ENCODE measurements at places on chromosomes 7 and 10.

DNA sequence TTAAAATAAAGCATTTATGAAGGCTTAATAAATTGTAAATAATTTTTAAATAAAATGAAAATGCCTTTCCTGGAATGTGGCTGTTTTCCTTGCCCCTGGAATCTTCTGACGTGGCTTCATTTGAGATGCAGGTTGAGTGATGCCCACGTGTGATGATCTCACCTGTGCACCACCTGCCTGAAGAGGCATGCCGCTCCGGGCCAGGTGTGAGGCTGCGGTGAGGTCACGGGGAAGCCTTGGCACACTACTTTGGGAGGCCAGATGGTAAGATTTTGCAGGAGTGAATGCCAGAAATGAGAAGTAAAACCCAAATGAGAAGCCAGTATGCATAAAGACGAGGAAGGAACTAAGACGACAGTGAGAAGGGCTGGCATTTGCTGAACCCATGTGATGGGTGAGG, 36.2 kb downstream of the GOT1 start:
- no peak for DNase-seq

DNA sequence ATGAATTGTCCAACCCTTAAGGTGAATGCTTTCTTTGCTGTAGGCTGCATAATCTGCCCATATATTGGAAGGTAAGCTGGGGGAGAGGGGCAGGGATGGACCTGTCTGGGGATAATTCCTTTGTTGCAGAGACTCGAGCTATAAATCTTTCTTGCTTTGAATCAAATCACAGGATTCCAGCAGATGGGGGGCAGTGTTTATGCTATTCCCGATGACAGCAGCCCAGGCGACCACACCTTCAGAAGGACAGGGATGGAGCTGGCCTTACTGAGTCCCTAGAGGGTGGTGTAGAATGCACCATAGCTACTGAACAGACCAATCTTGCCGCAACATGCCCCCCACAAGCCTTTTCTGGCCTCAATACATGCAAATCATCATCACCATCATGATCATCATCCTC, 2.5 kb downstream of the PODXL start:
- DNase-seq: no peak

- no peak for DNase-seq
These were observed 4.2 kb downstream of the NT5C2 start for GRCh38 chr10:103188853-103189252.

- DNase-seq: no peak
These were observed 729.9 kb downstream of the ZWINT start for GRCh38 chr10:55631071-55631654.

DNA sequence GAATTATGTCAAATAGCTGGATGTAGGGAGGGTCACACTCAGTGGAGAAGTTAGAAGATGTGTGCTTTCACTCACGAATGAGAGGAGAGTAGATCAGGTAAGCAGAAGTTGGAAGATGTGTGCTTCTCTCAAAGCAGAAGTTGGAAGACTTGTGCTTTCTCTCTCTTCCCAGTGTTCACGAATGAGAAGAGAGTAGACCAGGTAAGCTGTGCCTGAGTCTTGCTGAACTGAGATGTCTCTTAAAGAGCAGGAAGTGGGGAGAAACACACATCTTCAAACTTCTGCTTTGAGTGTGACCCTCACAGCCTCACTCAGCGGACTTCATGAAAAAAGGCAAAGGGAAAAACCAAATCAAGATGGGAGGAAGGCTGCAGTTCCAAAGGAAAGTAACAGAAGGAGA, 7.0 kb upstream of the TMEM243 start:
- DNase-seq: no peak

DNA sequence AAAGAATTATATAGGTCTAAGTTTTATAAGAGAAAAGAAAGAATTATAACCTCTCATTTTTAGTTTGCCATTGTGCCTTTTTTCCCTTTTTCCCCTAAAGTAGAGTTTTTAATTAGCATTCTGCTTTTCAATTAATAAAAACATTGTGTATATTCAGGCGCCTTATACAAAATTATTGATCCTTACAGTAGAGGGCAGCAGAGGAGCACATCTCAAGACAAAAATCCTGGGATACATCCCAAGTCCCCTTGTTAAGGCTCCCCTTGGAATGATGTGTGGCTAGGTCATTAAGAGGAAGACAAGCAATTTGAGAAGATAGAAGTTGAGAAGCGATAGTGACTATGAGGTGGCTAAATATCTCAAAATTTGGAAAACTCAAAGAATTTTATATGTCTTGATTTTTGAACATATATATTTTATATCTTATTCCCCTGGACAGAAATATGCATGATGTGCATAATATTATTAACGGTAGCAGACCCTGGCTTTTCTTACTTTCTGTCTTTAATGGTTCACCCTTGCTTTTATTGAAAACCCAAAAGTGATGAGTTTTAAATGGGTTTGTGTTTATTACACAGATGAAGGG, 19.1 kb upstream of the TPK1 start:
- no peak for DNase-seq

- DNase-seq: no peak
These were observed 50.5 kb downstream of the ZMIZ1 start for GRCh38 chr10:79119306-79119705.

- DNase-seq: no peak
These were observed 125.7 kb upstream of the TNS3 start for GRCh38 chr7:47707583-47707982.

DNA sequence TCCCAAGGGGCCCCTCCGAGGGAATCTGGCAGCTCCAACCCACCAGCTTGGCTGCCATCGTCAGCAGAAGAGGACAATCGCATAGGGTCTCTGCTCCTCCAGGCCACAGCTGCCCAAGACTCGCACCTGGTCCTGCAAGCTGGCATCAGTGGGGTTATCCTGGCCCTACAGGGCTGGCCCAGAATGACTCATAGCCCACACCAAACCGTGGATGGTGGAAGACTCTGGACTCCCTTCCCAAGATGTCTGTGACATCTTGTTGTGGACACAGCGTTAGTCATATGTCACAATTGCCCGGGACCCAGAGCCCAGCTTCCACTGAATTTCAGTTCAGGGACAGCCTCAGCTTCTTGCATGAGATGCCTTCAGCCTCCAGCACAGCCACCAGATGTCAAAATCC, 91.5 kb upstream of the CUX1 start:
- no peak for DNase-seq

- DNase-seq: no peak
These were observed 1.7 kb downstream of the SORCS3 start for GRCh38 chr10:104642658-104643302.

GRCh38 chr7:109582211-109582610, 1012.5 kb downstream of the DNAJB9 start:
- DNase-seq: no peak

GRCh38 chr7:104156842-104157277, 51.0 kb downstream of the ORC5 start:
- DNase-seq: no peak

DNA sequence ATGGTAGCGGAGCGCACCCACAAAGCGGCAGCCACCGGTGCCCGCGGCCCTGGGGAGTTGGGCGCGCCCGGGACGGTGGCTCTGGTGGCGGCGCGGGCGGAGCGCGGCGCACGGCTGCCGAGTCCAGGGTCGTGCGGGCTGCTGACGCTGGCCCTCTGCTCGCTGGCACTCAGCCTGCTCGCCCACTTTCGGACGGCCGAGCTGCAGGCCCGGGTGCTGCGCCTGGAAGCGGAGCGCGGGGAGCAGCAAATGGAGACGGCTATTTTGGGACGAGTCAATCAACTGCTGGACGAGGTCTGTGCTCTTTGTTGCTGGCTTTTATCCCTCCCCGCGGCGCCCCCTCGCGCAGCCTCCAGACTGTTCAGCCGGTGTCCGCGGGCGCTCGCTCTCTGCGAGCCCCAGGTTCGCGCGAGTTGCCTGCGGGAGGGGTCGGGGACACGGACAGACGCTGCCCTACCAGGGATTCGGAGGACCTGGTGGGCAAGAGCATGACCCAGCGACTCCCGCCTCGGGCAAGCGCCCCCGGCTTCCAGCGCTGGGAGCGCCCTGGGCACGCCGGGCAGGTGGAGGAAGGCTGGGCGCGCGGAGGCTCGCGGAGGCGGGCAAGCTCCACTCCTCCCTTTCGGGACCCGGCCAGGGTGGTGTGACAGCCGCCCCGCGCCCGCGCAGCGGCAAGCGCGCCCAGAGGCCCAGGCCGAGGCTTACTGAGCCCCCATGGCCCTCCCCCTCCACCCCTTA, 887 bp downstream of the COL13A1 start:
- DNase-seq: no peak

- no peak for DNase-seq
These were observed 128.7 kb upstream of the LYZL1 start for GRCh38 chr10:29160150-29160617.

DNA sequence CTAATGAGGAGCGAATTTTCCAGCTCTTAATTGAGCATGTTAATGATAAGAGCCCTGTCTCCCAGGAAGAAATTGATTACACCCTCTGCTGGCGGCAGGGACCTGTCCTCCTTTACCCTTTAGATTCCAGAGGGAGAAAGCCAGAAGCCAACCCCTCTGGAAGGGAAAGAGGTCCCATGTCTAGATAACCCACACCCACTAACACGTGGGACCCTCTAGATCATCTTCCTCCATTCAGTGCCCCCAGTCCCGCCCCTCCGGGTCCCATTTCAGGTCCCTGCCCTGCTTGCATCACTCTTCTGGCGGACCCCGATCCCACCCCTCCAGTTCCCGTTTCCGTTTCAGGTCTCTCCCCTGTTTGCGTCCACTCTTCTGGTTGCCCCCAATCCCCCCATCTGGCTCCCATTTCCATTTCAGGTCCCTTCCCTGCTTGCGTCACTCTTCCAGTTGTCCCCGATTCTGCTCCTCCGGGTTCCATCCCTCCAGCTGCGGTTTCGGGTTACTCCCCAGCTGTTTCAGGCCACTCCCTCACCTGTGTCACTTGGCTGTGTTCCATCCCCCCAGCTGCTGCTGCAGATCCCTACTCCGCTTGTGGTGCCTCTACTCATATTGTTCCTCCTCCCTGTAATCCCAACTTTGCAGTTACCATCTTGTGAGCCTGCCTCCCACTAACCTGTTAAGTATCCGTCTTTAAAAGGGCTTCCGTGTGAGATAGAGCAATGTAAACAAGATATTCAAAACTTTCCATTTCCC, 202.4 kb downstream of the SH2D4B start:
- DNase-seq: no peak

DNA sequence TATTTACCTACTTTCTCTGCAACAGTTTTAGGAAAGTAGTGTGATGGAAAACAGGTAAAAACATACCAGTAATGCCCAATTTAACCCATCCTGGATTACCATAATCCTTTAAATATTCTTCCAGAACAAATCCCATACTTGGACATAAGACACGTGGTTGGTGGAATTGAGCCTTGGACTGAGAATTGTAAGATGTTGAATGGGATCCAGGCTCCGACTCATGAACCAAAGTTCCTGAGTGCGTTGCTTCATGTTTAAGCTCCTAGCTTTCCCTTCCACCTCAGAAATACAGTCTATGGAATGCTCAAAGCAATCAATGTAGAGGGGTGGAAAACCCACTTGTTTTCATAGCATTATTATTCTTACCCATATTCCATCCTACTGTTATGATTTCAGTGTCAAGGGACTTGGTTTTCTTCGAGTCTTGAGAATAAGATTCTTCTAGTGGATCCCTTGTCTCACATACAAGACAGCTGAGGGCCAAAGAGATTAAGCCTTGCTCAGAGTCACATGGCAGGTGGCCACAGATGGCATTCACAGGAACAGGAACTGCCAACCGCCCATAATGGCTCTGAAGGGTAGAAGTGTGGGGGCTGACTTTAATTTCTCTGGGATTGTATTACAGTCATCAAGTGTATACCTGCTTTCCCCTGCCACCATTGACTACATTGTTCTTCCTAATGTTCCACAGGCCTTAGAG, 171.2 kb downstream of the GFRA1 start:
- no peak for DNase-seq

GRCh38 chr7:154817224-154817896, 185.6 kb downstream of the PAXIP1 start:
- DNase-seq: no peak

- no peak for DNase-seq
These were observed 179.3 kb downstream of the TFEC start for GRCh38 chr7:115851291-115851690.

- no peak for DNase-seq
These were observed 22.5 kb upstream of the VIPR2 start for GRCh38 chr7:159167139-159167538.

DNA sequence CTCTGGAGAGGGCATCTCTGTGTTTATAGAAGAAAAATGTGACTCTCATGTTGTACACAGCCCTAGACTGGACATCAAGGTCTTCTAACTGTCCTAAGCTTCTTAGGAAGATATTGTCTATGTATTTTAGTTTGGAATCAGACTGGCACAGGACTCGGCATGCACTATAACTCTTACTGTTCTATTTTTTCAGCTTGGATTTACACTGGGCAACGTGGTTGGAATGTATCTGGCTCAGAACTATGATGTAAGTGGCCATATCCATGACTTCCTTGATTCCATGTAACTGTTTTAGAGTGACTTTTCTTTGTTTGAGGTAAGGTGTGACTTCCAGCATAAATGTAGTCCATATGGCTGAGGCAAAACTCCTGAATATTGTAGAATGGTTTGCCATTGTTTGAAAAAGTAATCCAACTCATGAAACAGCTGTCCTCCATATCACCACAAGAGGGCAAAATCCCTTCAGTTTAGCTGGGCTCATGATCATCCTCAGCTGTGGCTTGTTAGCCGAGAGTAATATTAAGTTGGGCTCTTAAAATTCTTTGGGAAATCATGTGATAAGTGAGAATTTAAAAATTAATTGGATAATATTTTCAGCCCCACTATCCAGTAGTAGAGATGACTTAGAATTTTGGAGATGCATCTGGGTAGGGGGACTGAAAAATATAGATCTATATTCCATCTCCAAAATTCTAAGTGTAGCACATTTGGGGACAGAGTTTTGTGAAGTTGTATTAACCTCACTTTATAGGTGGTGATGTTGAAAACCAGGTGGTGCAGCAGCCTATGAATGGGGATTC, 10.4 kb downstream of the STMP1 start:
- DNase-seq: no peak

DNA sequence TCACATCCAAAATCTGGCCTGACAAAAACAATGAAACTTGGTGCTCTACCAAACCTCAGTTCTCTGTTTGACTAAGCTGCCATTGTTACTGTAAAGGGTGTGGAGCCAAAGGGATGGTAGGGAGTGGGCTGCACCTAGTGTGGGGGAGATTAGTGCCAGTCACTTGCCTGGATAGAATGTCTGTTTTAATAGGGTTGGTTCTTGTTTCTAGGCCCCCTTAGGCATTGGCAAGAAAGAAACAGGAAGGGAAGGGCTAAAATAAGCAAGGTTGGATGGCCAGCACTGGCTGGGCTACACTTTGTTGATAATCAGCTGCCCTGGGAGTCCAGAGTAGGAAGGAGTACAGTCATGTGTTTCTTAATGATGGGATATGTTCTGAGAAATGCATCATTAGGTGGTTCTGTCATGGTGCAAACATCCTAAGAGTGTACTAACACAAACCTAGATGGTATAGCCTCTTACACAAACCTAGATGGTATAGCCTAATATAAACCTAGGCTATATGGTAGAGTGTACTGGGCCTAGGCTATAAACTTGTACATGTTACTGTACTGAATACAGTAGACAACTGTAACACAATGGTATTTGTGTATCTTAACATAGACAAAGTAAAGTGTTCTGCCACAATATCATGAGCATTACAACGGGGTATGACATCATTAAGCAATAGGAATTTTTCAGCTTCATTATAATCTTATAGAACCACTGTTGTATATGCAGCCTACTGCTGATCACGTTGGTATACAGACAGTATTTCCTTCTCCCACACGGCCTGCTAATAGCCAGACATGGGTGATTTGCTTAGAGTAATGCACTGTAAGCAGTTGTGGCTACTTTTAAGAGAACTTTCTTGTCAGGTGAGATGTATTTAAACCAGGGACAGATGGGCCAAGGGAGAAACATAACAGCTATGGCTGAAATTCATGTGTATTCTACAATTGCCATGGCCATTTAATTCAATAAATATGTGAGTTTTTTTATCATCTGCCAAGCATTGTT, 15.4 kb downstream of the BBIP1 start:
- no peak for DNase-seq
